ENCODE measurements at places on chromosomes 11 and 22.

DNA sequence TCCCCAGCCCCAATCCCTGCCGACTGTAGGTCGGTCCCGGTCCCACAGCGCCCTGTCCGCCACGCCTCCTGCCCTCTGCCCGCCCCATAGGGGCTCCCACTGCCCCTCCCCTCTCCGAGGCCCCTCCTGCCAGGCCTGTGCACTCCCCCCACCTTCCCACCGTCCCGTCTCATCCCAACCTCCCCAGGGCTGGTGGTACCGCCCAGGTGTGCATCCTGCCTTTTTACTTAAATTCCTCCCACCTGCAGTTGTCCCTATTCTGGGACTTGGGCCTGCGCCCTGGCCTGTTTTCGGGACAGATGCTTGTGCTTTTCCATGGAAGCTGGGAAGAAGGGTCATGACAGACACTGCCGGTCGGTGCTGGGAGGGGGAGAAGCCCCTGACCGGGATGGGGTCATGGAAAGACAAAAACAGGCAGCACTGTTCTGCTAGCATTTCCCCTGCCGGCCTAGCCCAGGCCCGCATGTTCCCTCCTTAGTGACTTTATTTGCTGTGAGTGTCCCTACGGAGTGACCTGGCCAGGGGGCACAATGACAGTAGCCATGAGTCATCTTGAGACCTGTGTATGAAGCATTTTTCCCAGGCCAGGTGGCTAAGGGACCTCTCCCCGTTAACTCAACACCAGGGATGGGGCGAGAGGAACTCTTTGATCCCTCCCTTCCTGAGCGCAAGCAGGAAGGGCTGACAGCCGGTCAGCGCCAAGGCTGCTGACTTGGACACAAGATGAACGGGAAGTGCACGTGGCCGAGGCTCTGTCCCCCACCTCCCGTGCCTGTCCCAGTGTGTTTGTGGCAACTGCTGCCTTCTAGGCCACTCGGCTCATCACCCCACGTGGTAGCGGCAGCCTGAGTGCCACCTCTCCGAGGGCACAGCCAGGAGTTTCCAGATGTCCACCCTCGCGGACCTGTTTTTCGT, 7.1 kb downstream of the TBX1 start:
- DNase-seq: no peak

DNA sequence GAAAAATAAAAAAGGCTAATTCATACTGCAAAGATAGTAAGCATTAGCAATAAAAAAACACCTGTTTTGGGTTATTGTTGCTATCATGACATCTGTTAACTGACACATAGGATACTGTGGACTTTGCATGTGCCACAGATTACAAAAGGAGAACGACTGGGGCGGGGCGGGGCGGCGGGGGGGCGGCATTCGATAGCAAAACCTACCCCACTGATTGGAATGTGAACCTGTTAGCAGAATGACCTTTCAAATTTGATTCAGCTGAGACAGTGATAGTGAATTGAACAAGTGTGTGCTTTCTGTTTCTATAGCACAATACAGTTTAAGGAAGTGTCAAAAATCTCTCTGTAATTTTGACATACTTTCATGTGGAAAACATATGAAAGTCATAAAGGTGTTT, 14.9 kb downstream of the MMP20 start:
- no peak for DNase-seq

DNA sequence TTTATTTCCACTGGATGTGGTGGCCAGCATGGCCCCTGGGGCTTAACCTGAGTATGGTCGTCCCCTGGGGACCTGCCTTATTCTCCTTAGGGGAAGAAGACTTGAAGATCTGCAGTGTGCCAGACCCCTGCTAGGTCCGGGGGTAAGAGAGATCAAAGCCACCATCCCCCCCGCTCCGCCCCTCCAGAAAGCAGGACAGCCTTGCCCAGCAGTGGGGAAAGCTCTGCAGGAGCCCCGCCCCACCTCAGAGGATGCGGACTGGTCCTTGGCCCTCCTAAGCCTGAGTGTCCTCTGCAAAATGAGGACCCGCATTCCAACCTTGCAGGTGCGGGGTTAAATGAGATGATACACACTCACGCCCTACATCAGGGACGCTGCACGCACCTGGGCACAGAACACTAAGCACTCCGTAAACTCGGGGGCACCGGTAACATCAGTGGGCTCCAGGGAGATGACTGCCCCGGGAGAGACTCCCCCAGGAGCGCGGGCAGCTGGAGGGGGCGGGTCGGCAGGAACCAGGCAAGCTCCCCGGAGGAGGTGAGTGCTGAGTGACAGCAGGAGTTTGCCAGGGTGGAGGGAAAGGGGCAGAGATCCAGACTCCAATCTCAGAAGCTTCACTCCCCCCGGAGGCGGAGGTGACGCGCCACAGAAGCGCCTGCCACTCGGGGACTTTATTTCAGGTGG, 564 bp upstream of the ANO1 start:
- DNase-seq: no peak

DNA sequence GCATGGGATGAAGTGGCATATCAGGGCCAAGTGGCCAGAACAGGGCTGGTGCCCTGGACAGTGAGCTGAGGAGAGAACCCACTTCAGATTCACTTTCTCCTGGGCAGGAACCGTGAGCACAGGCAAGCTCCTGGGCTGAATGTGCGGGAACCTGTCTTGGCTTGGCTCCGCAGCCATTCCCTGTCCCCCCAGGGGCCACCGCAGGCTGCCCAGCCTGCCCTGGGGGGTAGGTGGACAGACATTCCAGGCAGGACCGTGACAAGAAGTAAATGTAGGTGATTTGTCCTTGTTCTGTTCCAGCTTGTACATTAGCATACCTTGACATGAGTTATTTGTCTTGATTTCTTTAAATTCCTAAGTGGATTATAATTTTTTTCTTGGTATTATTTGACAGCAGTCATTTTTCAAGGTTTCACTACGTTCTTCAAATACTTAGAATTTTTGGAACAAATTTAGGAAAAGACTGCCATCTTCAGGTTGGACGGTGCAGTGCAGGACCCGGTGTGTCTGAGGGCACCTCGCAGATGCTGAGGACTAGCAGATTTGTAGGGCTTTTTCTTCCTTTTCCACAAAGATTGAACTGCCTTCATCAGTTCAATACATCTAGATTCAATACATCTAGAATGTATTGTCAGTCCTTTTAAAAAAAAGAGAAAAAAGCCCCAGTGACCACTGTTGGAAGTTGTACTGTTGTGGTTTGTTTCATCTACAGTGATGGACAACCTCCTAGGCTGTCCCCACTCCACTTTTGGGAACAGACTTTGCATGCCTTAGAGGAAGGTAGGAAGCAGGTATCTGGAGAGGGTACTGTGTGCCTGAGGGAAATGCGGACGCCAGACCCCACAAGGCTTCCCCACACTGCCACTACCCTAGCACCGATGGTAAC, 115.1 kb upstream of the RASSF10 start:
- DNase-seq: peak; percentile 17

DNA sequence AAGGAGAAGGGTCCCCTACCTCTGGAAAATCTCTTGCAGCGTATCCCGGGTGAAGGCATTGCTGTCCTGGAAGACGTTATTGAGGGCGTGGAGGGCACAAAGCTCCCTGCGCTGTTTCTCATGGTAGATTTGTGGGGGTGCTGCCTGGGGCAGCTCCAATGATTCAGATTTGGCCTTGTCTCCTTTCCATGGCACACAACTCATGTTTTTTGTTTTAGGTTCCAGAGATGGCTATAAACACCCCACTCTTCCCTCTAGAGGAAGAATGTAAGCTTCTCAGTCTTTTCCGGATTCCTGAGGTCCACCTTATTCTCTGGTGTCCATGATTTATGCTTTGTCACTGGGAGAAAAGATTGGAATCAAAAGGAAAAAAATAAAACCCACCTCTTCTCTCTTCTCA, 959 bp downstream of the JOSD1 start:
- no peak for DNase-seq

- DNase-seq: peak; percentile 85
Measured at GRCh38 chr22:45268958-45269844, 15.5 kb upstream of the UPK3A start.

GRCh38 chr11:68683536-68684384, 584 bp upstream of the GAL start:
- no peak for DNase-seq

DNA sequence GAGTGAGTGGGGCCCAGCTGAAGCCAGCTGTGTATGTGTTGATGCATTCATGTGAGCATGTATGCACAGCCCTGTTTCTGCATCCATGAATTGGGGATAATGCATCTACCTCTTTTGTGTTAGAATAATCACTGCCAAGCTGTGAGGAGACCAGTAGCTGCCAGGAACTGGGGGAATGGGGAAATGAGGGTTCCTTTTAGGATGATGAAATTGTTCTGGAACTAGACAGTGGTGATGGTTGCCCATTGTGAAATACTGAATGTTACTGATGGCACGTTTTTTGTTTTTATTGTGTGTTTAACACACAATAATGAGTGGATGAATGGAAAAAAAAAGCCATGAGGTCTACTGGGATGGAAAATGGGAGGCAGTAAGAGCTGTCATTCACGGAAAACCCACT, 45.3 kb upstream of the WNT11 start:
- no peak for DNase-seq

- no peak for DNase-seq
Measured at GRCh38 chr22:47515384-47516125, 753.1 kb downstream of the TBC1D22A start.

- no peak for DNase-seq
Measured at GRCh38 chr11:95358511-95359340, 127.7 kb upstream of the SESN3 start.

DNA sequence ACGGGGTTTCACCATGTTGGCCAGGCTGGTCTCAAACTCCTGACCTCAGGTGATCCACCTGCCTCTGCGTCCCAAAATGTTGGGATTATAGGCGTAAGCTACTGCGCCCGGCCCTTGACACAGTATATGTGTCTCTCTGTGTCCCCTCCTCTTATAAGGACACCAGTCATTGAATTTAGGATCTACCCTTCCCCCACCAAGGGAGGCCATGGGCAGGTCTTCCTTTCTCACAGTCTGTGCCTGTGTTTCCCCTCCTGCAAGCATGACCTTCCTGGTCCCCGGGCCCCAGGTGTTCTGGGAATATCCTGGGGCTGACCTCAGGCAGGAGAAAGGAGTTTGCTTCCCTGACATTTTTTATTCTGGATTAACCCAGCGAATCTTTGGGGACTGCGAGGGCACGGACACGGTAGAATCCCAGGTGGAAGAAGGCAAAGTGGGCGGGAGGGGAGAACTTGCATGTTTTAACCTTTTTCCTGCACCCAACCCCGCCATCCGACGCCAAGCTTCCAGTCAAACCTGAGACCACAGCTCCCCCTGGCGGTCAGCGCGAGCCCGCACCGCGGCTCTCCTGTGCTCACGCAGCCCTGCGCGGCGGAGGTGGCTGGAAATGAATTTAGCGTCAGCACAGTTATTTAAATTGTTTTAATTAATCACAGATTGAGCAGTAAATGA, 42.1 kb upstream of the ISX start:
- peak; percentile 50 for DNase-seq

- DNase-seq: no peak
Measured at GRCh38 chr11:94794287-94795168, 26.4 kb downstream of the AMOTL1 start.

GRCh38 chr11:130077671-130078070, 8.0 kb downstream of the APLP2 start:
- peak; percentile 88 for DNase-seq

DNA sequence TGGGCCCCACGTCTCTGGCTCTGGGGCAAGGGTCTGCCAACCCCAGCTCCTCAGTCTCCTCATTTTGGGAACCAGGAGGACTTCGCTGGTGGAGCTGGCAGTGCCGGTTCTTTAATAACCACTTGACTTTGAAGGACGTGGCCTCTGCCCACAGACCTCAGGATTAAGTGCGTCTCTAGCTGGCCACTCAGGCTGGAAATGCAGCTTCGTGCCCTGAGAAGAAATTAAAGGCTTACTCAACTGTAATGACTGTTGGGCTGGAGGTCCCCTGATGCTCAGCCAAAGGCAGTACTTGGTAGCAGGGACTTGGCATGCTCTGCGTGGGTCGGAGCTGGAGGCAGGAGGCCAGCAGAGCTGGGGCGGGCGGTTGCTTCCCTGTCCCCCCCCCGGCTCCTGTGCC, 16.7 kb upstream of the PARVG start:
- no peak for DNase-seq

DNA sequence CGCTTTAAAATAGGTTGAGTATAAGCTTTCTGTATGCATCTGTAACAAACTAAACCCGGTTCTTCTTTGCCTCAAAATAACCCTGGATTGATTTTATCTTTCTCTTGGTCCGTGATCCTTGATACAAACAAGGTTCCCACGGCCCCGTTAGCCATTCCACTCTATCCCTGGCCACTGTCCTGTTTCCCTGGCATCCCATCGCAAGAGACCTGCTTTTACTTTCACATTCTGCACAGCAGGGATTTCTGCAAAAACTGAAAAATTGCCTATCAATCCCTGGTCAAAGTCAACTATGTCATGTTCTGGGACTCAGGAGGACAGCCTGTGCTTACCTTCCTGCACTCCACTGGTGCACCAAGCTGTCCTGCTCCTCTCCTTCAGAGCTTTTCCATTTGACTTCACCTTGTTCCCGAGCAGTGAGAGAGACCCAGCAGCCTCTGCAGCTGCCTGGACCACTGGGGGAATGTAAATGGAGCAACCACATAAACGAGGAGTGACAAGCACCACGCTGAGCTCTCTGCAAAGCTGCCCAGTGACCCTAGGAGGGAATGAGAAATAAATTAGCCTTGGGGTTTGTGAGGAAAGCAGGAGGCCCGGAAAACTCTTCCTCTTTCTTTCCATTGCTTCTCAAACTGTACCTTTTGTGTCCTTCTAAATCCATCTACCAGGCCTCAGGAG, 175.9 kb downstream of the NTM start:
- no peak for DNase-seq

DNA sequence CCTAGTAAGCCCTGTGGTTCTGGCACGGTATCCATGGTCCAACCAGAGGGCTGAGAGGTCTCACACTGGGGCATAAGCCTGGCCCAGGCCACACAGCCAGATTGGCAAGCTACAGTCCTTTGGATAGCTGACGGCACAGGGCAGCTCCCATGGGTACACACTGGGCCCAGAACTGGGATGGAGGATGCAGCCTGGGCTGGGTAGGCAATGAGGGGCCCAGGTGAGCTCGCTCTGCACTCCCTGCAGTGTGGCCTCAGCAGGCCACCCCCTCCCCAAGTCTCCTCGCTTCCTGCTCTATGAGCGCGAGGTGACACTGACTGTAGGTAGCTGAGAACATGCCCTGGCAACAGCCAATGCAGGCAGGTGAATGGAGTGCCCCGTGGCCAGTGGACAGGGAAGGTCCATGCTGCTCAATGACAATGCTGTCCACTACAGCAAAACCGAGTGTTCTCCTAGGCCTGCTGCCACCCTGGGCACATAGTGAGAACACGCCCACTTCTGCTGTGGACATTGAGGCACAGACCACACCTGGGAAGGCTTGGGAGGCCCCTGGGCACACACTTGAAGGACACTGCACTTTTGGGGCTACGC, 3.8 kb downstream of the ARVCF start:
- no peak for DNase-seq

Data from hematopoietic multipotent progenitor cell treated with erythropoietin and hydrocortisone succinate and interleukin-3 and kit ligand, for 15 days (in vitro differentiated cells).